Stimulated activated CD8-positive, alpha-beta memory T cell treated with anti-CD3 and anti-CD28 coated beads, Interleukin-4, amount 100 ng/mL, for 4 hours (primary cell): ENCODE measurements at places on chromosomes 5 and 9.

GRCh38 chr5:177607452-177608192 lies 7.7 kb downstream of the B4GALT7 start:
- no peak for DNase-seq

- DNase-seq: no peak
Observed at GRCh38 chr9:7859701-7860334, 60.2 kb upstream of the DMAC1 start.

- no peak for DNase-seq
Observed at GRCh38 chr5:63201738-63202137, 623.1 kb downstream of the LRRC70 start.

DNA sequence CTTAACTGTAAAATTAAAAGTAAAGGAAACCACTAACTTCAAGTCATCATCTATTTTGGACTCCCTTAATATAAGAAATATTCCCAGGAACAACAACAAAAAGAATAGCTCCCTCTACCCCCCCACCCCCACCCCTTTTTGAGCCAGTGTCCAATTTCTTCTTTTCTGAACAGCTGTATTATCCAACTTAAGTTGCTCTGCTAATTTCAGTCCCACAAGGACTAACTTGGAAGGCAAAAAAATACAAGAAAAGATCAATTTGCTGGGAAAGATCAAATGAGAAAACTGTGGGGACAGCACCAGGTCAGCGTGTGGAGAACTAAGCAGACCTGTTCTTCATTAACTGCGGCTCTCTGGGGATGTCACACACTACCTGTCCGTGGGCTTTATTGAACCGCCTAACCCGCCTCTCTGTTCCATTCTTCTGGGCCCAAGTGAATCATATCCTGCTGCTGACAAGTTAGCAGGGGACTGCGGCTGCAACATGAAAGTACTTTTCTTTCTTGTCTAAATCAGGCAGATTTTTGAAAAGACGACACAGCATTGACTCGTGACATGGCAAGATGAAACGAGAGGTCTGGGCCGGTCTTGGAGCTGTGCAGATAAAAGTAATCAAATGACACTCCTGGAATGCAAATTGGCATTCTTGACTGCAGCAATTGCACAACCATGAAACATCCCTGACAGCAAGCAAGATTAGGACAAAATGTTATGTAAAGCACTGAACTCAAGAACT lies 2.7 kb downstream of the BNC2 start:
- DNase-seq: no peak

GRCh38 chr9:85443190-85443598 lies 298.6 kb downstream of the AGTPBP1 start:
- DNase-seq: no peak

DNA sequence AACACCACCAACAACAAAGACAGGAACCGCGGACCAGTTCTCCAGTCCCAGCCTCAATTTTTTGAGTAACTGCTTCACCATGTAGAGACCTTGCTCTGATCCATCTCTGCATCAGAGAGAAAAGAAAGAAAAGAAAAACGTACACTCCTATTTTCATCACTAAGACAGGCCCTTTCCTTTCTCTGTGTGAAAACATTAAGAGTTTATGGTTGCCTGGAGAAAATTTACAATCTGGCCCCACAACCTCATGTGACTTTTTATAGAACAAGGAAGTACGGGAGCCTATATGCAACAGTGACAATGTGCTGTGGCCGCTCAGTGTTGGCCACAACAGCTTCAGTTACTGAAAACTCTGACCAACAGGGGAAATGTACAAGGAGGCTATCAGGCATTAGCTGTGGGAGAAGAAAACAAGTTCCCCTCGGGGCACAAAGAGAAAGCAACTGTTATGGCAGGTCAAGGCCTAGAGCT lies 272.9 kb upstream of the PTGER4 start:
- no peak for DNase-seq

DNA sequence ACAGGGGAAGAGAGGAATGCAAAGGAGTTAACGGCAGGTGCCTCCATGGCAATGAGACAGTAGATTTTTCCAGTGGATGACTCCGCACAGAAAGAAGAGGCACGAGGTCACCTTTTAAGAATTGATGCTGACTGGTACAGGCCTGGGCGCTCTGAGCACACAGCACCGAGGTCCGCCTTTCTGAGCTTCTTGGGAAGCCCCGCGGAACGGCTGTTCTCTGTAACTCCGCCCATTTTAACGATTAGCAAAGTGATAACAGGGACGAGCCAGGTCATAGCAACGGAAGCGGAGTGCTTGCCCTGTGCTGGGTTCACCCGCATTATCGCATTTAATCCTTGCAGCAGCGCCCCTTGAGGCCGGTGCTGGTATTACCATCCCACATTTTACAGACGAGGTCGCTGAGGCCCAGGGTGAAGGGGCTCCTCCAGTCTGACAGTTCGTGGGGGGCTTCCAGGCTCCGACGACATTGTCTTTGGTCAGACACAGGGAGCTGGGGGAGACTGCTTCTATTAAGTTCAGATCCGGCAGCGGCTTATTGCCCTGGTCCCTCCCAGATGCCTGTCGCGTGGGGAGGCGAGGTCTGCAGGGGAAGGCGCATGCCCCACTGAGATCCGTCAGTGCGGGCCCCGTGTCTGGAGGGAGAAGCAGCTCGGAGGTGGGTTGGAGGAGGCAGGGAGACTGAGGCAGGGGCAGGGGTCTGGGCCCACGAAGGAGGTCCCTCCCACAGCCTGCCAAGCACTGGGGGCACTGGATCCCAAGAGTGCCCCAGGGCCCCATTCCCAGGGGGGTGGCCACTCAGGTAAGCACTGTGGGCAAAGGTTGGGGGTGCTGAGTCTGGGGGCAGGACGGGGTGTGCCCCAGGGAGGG lies 22.3 kb upstream of the HMCN2 start:
- DNase-seq: peak; percentile 58

DNA sequence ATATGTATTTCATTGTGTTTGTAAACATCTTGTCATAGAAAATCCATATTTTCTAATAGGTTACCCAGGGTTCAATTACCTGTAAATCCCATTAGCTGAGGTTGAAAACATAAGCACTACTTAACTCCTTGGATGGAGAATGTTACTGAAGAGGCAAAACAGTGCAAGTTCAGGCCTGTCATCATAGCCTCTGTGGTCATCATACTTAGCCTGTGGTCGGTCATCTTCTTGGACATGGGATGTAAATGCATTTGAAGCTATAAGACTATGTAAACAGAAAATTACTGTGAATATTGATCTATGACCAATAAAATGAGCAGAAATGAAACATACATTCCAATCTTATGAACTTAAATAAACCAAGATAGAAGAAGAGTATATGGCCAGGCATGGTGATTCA lies 164.7 kb downstream of the CHSY3 start:
- no peak for DNase-seq

DNA sequence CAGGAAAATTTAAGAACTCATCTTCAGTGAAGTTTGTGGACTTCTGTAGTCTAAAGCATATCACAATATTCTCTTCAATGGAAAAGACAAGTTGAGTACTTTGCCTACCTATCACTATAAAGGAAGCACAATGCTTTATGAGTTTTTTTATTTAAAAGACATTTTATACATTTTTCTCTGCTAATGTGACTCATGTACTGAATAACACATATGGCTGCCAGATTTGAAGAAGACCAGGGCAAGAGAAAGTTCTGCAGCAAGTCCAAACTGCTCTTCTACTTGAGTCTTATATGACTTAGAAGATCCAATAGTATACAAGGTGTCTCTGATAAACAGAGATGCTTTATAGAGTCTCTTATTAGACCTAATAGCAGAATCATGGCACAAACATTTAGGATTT lies 978.4 kb downstream of the TLE4 start:
- DNase-seq: no peak

- DNase-seq: no peak
Observed at GRCh38 chr5:119404033-119404432, 48.2 kb downstream of the TNFAIP8 start.

DNA sequence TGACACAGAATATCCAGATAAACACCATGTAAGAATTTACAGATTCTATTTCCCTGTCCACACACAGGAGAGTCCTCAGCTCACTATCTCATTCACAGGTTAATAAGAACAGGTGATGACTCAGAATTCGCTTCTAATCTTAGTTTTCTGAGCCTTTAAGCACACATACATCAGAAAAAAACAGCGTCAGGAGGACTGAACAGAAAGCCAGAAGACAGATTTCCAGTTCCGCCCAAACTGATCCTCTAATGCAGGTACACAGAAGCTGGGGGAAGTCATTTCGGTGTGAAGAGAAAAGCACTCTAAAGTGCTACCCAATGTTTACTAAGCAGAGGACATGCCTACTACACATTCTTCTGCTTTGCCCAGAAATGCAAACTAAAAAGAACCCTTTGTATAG lies 1.6 kb downstream of the CEMIP2 start:
- no peak for DNase-seq

DNA sequence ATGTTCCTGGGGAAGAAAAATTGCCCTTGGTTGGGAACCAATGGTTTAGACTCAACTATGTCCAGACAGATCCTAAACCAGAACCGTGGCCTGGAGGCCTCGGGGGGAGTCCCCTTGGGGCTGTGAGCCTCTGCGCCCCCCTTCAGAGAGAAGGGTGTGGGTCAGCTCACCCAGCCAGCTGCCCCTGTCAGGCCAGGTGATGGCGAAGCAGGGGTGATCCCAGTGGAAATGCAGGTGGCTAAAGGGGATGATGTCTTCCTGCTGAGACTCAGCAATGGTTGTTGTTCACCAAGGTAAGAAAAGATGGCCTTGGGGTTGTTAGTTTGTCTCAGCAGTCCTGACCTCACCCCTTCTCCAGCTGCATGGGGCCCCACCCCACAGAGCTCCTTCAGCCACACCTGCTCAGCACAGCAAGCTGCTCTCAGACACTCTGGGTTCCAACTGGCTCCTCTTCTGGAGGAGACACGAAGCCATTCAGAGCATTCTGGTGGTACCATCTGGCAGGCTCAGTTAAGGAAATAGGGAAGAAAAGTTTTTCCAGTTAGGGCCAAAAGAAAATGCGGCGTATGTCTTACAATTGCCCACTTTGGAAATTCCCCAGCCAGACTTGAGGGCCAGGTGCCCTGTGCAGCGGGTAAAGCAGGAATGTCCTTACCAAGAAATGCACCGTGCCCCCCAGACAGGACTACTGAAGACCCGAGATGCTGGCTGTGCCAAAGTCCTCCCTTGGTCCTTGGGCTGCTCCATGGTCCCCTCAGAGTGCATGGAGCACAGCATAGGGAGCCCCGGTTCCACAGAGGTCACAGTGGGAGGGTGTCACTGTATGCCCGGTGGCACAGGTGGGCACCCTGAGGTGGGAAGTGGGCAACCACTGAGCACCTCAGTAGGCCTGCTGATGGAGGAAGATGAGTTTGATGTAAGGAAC lies 90.2 kb downstream of the NSUN2 start:
- no peak for DNase-seq
